ENCODE measurements at places on chromosomes 12 and 14.

DNA sequence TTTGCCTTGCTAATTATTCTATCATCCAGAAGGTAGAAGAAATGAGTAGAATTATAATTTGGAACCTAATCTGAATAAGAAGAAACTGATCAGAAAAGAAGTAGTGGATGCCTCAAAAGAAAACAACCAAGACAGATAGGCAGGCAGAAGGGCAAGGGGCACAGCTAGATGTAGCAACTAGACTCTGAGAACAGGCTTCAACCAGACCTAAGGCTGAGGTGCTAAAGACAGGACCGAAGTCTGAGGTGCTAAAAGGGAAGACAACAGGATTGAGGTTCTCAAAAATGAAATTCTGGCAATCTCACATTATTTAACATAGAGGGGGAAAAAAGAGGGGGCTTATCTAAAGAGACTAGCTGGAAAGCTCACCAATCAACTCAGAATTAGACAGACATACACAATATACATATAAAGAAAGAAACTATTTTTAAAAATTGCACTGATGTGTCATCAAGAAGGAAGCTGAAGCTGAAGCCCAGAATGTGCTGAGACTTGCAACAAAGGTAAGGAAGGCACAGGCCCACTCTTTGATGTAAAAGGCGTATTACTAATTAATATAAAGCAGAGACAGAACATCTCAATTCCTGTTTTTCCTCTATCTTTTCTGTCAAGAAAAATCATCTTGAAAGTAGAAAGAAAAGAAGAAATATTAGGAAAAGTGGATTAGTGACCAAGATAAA is 43.8 kb upstream of the CSRNP2 start:
- no peak for DNase-seq

DNA sequence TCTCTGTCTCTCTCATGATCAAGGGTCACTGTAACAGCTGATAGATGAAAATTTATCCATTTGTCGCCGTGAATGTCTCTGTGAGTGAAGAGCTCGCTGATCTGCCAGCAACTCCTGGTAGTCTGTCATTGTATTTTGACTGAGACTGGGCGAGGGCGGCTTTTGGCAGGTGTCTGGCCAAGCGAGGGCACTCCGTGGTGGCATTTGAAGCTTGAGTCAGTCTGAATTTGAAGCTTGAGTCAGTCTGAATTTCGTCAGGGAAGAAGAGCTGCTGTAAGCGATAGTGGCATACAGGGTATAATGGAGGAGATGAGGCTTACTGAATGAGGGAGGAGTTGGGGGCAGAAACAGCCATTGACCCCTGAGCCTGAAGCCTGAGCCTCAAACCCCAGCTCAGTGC is 56.8 kb upstream of the FAM181A start:
- no peak for DNase-seq

GRCh38 chr12:21429994-21430393 is 7.5 kb upstream of the PYROXD1 start:
- no peak for DNase-seq

DNA sequence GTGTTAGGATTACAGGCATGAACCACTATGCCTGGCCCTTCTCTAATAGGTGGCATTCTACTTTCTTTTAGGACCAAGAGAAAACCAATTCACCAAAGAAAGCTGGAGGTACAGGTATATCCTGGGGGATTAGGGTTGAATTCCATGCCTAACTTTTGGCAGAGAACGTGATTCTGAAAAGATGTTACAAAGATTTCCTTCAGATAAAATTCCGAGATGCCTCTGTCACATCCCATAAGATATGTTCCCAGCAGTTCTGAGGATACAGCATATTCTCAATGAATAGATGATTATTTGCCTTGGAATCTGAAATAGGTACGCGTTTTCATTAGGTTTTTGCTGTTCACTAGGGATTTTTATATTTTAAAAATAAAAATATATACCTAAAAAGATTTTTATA is 111.9 kb upstream of the KRAS start:
- no peak for DNase-seq

DNA sequence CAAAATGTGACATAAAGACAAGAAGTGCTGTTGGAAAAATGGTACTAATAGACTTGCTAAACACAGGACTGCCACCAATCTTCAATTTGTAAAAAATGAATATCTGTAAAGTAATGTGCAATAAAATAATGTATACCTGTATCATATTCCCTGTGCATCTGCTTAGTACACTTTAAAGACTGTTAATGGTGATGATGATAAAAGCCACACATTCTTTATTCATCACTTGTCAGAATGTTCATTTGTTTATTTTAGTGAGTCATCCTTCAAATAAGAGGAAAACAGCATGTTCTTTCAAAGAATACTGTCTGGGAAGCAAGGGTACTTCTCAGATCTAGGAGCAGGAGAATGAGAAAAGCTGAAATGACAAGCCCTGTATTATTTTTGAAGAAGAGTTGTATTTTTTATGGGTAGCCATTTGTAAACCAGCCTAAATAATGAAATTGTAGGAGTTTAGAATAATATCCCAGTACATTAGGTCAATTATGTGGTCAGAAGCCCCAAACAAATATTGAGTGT is 78.3 kb upstream of the PSMA6 start:
- no peak for DNase-seq

GRCh38 chr14:99822800-99823455 is 29.7 kb downstream of the EML1 start:
- DNase-seq, result no peak

DNA sequence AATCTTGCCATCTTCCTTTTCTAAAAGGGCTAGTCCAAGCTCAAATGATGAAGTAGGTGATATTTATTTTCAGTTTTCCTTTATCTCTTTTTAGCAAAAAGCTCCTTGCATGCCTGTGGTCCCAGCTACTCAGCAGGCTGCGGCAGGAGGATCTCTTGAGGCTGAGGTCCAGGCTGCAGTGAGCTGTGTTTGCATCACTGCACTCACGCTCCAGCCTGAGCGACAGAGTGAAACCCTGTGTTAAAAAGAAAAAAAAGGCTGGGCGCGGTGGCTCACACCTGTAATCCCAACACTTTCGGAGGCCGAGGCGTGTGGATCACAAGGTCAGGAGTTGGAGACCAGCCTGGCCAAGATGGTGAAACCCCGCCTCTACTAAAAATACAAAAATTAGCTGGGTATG is 5.0 kb downstream of the TMEM116 start:
- DNase-seq, result no peak

DNA sequence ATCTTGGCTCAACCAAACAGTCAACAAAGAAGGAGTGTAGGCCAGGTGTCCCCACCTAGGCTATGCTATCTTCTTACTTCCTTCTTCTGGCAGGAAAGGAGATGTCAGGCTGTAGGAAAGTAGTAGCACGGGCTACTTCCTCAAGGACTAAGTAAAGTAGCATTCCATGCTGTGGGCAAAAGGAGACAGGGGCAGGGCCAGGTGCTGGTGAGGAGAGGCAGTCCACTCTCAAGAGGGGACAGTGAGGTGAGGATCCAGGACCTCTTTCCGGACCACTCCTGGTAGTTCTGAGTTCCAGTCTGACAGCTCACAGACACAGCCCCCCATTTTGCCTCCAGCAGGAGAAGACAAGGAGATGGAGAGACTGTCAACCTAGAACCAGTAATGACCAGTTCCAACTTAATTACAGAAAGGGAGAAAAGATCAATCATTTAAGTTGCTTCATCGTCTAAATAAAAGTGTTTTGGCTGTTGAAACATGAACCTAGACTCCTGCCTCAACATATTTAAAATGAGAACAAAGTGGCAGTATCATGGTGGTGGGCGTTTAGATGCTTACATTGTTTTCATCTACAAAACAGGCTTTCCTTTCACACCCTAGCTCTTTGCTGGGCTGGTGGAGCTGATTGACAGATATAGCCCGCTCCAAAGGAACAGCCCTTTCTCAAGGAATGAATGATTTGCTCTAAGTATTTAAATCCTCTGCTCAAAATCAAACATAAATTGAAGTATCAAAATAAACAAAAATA is 5.1 kb upstream of the SSTR1 start:
- no peak for DNase-seq

DNA sequence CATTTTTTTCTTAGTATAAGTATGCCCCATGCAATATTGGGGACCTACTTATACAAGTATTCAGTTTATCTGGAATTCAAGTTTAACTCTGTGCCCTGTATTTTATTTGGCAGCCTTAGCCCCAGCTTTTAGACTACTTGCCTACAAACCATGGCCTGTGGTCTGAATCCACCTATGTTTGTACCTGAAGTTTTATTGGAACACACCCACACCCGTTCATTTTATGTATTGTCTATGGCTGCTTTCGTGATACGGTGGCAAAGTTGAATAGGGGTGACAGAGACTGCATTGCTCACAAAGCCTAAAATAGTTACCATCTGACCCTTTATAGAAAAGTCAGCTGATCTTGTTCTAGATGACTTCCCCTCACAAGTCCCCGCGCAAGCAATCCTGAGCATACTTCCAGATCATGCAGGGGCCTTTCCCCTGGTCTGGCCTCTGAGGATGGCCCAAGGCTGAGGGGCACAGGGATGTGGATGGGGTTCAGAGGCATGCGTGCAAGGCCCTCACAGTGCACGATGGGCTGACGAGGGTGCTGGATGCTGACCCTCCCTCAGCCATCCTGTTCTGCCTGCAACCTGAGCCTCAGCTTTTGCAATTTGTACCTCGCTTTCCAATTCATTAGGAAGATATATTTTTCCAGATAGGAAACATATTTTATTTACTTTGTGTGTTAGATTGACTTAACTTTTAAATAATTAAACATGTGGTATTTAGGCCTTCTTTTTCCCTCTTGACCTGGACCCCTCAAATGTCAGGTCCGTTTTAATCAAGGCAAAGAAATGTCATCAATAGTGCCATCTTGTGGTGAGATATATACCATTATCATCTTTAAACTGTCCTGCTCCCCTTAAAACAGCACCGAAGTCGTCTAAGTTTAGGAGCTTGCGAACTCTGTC is 527.3 kb upstream of the CCDC196 start:
- DNase-seq, result no peak

- no peak for DNase-seq
Observed at GRCh38 chr14:73726025-73726961, 12.1 kb upstream of the PNMA1 start.
